ENCODE measurements at places on chromosomes 1 and 21. TPM values are rescaled to one million over a fixed set of nuclear protein-coding genes. Genes with fewer than 3 reads are reported as not detected.

Gene C21orf91
- total RNA-seq: 50.9 TPM

Gene OR14I1
- not detected for total RNA-seq

Gene FCRLA
- total RNA-seq: not detected

Gene CLIC6
- total RNA-seq: 64.3 TPM

DNA sequence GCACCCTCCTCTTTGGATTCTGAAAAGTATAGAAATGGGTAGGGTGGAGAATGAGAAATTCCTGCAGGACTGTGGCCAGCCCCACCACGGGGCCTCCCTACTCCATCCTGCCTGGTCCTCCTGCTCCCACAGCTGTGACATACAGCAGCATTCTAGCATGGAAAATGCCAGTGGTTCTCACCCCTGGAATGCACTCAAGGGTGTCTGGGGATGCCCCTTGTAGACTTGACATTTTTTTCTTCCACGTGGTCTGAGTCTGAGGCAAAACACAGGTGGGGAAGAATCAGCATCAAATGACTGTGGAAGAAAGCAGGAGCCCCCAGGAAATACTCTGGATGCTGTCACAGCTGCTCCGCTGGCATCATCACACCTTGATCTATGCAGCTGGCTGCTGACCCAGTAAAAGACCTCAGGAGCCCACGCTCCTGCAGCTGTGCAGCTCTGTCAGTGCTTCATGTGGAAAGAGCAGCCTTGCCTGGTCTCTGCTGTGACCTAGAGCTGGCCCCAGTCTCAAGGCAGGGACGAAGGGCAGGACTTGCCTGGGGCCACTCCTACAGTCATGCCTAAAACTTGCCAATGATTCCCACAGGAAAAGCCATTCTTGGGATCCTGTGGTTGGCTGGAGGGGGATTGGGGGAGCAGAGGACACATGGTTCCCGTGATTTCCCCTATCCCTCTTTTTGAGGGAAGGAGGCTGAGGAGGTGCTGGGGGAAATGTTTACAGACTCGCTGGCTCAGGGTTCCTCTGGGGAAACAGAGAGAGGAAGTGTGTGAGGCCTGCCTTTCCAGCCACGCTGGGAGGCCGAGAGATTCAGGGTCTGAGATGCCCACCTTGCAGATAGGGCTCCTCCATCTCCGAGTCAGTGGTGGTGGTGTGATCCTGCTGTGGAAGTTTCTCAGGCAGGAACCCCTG, 10.8 kb upstream of the A3GALT2 start:
- DNase-seq: no peak

GRCh38 chr1:67522001-67522441, 91.8 kb upstream of the SERBP1 start:
- no peak for DNase-seq

DNA sequence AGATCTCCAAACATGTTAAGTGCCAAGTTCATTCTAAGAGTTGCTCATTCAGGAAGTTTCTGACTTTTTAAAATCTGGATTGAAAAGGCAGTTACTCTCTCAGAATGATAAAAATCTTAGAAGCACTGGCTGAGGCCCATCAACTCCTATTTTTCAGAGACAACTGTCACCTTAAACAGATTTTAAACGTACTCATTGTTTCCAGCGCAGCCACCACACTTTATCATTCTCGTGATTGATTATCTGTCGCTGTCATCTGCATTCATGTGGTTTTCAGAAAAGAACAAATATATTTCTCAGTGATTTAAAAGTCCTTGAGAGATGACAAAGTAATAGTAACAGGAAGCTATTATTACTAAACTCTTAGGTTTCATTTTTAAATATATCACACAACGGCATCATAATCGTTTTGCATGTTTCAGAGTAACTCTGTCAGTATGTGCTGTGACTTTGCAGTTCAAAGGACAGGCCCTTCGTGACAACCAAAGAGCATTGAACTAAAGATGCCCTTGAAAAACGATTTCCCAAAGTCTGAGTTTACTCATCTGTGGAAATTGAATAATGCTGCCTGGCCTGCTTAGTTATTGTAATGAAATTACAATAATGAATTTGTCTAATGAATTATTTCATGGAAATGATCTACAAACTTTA, 14.9 kb upstream of the KCNK1 start:
- no peak for DNase-seq

- peak; percentile 54 for DNase-seq
Measured at GRCh38 chr1:109242387-109242786, 7.0 kb upstream of the CELSR2 start.

GRCh38 chr21:42815217-42815616, 64.1 kb downstream of the WDR4 start:
- no peak for DNase-seq

GRCh38 chr1:56904663-56905397, 50.2 kb downstream of the C8A start:
- DNase-seq: no peak

- peak; percentile 49 for DNase-seq
Measured at GRCh38 chr1:232767305-232768074, 37.7 kb upstream of the MAP10 start.

DNA sequence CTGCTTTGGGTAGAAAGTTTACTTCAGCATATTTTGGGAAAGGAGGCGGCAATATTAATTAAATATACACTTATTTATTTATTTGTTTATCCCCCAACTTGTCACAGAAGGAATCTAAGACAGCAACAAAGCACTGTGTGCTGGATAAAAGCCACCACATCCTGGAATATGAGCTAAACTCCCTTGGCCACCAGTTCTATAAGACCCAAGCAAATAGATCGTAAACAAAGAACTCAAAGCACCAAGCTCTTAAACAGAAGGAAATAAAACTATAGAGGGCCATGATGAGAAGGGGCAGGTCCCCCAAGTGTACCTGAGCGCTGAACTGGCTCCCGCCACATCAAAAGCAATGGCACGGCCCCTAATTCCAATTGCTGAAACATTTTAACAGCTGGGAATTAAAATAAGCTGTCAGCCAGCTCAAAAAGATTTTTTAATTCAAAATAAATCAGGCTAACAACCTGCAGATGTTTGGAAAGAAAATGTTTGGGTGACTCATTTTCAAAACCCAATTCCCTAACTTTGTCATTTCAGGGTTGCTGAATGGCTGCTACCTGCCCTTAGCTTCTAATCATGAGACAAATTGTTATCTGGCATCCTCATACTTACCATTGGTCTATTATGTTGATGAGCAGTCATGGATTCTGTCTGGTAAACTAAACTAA, 127.1 kb downstream of the SLC30A10 start:
- DNase-seq: no peak

DNA sequence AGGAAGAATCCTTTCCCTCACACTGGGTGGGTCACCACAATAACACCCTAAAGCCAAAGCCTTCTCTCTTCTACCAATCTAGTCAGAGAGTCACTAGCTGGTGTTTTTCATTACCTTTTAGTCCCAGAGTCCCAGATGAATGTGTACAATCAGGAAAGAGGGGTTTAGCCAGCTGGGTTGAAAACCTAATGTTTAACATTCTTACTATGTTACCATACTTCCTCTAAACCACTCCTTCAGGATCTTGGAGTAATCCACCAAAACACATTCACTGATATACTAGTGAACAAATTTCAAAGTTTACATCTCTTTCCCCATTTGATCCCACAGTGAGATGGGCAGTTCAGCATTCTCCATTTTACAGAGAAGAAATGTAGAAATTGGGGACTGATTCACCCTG, 9.7 kb downstream of the LPAR3 start:
- no peak for DNase-seq

GRCh38 chr1:95685081-95685480, 451.1 kb downstream of the RWDD3 start:
- DNase-seq: no peak

GRCh38 chr1:155507945-155508344, 54.7 kb downstream of the ASH1L start:
- DNase-seq: no peak

DNA sequence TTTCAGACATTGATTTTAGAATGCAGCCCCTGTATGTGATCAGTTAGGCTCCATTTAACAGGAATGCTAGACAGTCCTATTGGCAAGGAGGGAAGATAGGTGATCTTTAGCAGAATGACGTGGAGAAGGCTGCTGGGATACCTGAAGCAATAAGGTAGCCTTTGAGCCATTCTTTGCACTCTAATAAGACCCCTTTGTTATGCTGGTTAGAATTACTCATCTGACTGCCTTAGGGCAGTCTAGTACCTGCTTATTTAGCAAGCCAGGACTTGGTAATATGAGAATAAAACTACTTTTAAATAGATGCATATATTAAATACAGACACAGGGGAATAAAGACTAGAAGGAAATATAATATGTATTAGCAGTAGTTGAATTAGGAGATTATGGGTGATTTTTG, 29.1 kb downstream of the NGF start:
- DNase-seq: no peak

DNA sequence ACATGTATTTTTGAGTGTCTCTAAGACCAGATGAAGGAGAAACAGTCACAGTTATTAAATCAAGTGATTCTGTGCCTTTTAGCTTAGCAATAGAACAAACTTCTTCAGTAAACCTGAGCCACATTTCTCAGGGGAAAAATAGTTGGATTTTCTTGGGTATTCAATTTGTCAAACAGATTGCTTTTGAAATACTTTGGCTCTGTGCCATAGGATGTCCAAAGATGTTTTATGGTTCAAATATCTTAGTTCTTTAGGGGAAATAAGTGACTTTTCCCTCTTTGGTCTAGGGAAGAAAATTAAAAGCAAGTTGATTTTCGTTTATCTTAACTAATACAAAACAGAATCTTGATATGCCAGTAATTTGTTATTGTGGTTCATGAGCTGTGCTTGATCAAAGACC, 125.9 kb downstream of the ATP5PO start:
- no peak for DNase-seq

- peak; percentile 83 for DNase-seq
Measured at GRCh38 chr1:1281533-1282321, 1.5 kb downstream of the SCNN1D start.

GRCh38 chr1:87219141-87219540, 109.5 kb upstream of the LMO4 start:
- no peak for DNase-seq

GRCh38 chr1:96362623-96363022, 359.0 kb upstream of the PTBP2 start:
- no peak for DNase-seq

- no peak for DNase-seq
Measured at GRCh38 chr1:77400781-77401180, 119.0 kb downstream of the AK5 start.

DNA sequence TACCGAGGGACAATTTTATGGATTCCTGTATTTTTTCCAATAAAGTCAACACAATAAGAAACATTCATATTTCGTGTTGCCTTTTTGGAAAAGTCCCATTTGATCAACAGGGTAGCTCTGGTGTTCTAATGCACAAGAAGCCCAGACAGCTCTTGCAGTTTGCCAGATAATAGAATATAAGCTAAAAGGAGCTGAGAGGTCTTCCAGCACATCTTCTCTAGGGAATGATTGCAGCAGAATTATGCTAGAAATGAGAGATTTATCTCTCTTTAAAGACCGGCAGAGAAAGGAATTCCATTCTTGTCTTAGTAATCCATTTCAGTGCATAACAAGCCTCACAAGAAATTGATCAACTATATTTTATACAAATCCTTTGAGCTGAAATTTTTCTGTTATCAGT, 25.0 kb upstream of the DDX59 start:
- DNase-seq: peak; percentile 12
